ENCODE measurements at places on chromosomes 13 and 19.

DNA sequence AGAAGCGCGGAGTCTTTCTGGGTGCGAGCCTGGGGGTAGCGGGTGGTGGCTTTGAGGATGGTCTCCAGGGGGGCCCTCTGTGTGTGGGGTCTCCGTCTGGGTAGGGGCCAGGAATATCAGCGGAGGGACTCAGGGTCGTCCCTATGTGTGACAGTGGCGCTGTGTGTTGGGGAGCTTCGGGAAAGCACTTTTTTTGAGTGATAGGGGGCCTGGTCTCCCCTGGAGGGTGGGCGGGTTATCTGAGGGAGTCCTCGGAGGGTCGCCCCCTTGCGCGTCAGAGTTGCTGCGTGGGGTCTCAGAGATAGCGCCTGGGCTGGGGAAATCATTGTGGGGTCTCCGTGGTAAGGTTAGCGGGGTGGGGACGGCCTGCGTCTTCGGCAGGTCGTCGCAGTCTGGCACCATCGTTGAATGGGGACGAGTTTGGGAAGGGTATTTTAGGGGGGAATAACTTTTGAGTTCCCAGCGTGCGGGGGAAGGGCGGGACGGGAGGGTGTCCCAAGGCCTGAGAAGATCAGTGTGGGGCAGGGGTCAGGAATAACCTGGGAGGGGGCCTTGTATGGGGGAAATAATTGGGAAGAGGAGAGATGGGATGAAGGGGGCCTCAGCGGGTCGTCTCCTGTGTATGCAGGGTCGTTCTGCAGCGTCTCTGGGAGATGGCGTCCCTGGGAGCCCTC lies 857 bp downstream of the IER2 start:
- no peak for DNase-seq

DNA sequence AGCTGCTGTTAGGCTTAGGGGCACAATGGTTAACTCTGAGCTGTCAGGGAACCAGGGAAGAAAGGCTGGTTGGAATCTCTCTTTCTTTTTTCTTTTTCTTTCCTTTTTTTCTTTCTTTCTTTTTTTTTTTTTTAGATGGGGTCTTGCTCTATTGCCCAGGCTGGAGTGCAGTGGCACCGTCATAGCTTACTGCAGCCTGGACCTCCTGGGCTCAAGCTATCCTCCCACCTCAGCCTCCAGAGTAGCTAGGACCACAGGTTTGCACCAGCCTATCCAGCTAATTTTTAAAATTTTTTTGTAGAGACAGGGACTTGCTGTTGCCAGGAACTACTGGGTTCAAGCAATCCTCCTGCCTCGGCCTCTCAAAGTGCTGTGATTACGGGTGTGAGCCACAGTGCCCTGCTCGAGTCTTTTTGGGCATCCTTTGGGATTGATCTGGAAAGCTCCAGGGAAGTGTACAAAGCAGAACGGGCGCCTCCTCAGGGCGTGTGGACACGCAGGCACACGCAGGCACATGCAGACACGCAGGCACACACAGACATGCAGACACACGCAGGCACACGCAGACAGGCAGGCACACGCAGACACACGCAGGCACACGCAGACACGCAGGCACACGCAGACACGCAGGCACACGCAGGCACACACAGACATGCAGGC lies 99.2 kb downstream of the GADD45B start:
- DNase-seq, result no peak

DNA sequence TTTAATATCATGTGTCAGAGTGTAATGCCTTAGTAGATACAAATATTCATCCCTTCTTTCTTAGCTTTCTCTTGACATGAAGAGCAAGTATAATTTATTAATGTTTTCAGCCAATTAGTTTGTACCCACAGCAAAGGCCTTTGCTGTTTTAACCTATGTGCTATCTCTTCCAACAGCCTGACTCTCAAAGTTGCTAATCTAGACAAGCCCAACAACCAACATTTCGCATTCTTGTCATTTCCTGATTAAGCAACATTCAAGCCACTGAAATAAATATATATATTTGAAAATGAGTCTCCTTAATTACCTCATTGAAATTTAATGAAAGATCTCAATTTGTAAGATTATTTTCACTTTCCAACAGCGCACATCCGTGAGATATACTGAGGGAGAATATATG lies 18.5 kb downstream of the EPSTI1 start:
- no peak for DNase-seq

GRCh38 chr19:39264306-39265290 lies 3.6 kb upstream of the IFNL2 start:
- no peak for DNase-seq

- DNase-seq, result no peak
Measured at GRCh38 chr13:62626771-62627170, 1211.1 kb upstream of the PCDH20 start.
